Epithelial cell of proximal tubule (primary cell): ENCODE measurements at places on chromosomes 1 and 21. TPM values are rescaled to one million over a fixed set of nuclear protein-coding genes. Genes with fewer than 3 reads are reported as not detected.
A peak's percentile ranks its signal among the peaks of the same experiment; 100 is the strongest.

RXFP4 gene
- not detected in 2 replicates for total RNA-seq

NTMT2 gene
- total RNA-seq, result not detected in 2 replicates

DNA sequence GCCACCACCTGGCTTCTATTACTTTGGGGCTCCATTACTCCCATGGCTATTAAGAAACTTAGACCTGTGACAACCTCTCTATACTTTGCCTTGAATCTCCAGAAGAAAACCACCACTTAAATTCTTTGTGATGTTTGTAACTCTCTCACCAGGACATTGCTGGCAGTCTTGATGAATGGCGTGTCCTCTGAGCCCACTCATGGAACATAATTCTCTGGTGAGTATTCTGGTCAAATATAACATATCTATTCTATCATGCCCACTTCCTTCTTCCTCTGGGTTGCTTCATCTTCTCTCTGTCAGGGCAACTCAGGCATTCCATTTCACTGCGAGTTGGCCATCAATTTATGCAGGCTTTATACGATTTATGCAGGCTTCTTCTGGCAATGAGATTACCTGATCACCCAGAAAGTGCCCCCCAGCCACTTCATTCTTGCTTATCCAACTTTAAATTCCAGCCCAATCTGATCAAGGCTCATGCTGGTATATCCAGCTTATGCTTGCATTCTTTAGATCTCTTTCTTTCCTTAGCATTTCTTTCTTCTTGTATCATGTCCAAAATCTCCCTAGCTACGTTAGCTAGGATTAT, 112.0 kb upstream of the CHRM3 start:
- DNase-seq, result no peak

CACHD1 gene
- total RNA-seq, result 5.9 and 6.7 TPM in 2 replicates

DNA sequence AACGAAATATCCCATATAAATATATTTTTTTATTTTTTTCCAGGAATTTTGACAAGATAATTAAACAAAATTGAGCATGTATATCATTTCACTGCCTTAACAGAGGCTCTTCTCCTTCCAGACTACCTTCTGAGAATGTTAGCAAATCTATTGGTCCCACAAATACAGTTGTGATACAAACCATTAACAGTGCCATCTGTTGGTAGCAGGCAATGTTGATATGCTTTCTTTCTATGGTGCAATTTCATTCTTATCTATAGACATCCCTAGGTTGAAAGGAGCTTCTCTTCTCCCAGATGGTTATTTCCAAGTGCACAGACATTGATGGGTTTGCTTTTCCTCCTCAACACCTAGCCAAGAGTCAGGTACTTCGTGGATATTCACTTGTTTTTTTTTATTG, 303.6 kb downstream of the USH2A start:
- peak; percentile 1 for DNase-seq

- DNase-seq, result peak; percentile 83
Observed at GRCh38 chr1:9890224-9890731, 19.8 kb downstream of the CTNNBIP1 start.

USH2A gene
- total RNA-seq, result not detected in 2 replicates

DNA sequence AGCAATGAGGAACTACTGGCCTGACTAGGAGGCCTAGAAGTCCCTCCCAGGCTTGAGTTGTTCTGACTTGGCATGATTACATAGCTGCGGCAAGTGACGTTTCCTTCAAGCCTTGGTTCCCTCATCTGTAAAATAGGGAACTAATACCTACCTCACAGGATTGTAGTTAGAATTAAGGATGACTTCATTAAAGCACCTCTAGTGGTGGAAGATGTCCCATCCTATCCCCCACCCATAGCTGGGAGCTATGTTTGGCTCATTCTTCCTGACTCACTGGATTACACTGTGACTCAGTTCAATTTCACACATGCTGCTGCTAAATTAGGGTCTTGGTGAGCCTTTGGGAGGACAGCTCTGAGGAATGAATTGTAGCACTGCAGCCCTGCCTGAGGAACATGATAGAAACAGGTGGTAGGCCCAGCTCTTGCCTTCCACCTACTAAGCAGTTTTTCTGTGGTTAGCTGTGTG, 6.0 kb upstream of the SHISA4 start:
- DNase-seq, result no peak

DNA sequence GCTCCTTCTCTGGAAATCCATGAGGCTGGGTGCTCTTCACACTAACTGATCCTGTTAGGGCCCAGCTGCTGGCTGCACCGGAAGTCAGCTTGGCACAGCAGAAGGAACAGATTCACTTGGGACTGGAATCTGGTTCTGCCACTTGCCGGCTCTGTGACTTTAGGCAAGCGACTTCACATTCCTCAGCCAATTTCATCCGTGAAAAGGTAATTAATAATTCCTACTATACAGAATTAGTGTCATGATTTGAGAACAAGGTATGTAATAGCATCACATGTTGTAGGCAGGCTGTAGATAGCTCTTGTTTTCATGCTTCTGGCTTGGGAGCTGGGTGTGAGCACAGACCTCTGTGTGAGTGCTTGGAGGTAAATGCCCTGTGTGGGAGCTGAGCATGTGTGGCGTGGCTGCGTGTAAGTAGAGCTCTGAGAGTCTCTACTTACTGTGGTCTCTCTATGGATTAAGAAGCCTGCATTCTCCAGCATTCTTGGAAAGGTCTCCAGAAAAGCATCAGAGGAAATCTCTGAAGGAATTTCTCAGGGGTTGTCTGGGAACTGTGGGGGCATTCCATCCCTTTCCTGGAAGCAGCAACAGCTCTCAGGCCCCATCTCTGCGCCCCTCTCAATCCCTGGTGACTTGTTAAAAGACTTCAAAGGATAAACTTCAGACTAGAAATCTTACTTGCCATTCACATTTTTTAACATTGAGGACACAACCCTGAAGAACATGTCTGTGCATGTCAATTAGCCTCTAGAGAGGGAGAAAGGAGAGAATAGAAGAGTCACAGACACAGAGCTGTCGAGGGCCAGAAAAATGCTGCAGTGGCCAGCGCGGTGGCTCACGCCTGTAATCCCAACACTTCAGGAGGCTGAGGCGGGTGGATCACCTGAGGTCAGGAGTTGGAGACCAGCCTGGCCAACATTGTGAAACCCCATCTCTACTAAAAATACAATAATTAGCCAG, 47.7 kb upstream of the PPM1J start:
- no peak for DNase-seq

DNA sequence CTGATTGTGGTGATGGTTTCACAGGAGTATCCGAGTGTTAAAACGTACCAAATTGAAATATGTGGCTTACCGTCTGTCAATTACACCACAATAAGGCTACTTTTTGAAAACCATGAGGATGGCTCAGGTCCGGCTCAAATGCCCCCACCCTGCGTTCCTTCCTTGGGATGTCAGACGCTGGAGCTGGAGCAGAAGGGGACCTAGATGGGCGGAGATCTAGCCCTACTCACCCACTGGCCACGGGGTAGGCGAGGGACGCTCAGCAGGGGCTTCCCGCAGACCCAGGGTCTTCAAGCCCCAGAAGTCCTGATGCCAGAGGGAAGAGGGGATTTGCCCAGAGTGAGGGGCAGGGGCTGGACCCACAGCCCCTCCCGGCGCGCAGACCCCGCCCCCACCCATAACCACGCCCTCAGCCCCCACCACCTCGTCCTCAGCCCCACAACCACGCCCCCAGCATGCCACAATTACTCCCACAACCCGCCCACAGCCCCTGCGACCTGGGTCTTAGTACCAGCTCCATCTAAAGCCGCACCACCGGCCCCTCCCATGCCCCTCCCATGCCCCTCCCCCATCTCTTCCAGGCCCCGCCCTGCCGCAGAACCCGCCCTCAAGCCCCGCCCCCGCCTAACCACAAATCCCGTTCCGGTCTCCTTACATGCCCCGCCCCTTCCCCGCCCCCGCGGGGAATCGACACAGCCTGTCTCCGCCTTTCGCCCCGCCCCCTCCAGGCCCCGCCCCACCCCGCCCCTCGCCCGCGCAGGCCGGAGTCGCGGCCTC, at the start of gene LRRC3:
LRRC3 (plus strand) TSS at position 764 of the 777 bp plus-strand sequence. CDS start 1,135 bp downstream, outside the sequence.
- DNase-seq, result no peak

RIPPLY3 gene
- total RNA-seq, result 4.7 and 5.1 TPM in 2 replicates

AGMAT gene
- 3.2 and 3.8 TPM in 2 replicates for total RNA-seq

GNAT2 gene
- total RNA-seq, result 0.58 TPM in 1 of 2 replicates, not detected in the other
